Pancreas (tissue), 10 donors: ENCODE measurements at places on chromosomes 11 and 22. TPM values are rescaled to one million over a fixed set of nuclear protein-coding genes. Genes with fewer than 3 reads are reported as not detected.

The DENND6B gene
- 6.6 TPM for total RNA-seq

GRCh38 chr11:70049045-70049444 is 29.1 kb upstream of the ANO1 start:
- no peak for DNase-seq

The SHISA8 gene
- not detected for total RNA-seq

- peak; percentile 27 for DNase-seq
Measured at GRCh38 chr11:125263268-125263790, 98.8 kb downstream of the PKNOX2 start.

The MEI1 gene
- total RNA-seq, result 0.28 TPM

The MMP7 gene
- 13.5 TPM for total RNA-seq

DNA sequence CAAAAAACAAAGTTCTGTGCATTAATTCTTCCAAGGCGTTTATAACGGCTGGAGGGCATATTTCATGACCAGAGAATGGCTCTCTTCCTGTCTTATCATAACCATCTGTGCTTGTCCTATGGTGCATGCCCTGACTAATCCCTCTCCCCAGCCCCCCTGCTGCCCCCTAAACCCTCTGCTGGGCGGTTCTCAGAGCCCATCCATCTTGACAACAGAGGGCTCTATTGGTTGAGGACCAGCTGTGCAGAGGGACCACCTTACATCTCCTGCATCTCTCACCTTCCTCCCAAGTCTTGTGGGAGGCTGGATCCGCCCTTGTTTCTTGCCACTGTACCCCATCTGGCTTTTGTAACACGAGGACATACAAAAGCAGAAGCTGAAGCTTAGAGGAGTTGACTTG is 282.1 kb downstream of the MIAT start:
- no peak for DNase-seq

DNA sequence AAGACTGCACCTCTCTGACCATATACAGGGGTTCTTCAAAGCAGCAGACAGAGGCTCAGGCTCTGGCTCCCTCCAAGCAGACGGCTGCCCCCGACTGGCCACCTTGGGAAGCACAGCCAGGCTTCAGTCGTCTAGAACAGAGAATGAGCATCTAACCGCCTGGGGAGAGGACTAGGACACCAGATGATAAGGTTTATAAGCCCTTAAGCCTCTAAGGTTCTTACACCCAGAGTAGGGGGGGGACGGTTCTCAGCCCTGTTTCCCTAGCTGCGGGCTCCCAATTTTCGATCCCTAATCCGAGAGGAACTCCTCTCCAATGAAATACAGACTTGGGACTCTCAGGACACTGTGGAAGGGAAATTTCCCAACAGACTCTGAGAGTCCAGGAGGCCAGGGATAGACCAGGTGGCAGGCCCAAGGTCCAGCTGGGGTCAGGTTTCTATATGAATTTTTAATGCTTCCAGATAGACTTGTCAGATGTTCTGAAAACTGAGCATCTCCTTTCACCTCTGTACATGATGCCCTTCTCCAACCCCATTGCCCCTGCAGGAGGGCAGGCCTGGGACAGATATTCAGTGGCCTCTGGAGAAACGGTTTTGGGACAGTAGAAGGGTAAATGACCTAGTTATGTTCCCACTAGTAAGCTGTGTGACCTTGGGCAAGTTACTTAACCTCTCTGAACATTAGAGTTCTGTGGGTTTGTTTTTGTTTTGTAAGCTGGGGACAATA is 20.2 kb downstream of the RTN4RL2 start:
- peak; percentile 82 for DNase-seq

GRCh38 chr11:100709233-100709957 is 22.3 kb downstream of the ARHGAP42 start:
- DNase-seq, result no peak

The RFPL2 gene
- total RNA-seq, result not detected

The NUMA1 gene
- total RNA-seq, result 138 TPM

- no peak for DNase-seq
Measured at GRCh38 chr22:22798716-22799115, 88.9 kb upstream of the IGLL5 start.

- DNase-seq, result no peak
Measured at GRCh38 chr11:119689302-119689701, 39.7 kb downstream of the NECTIN1 start.

- DNase-seq, result no peak
Measured at GRCh38 chr11:62614275-62614674, 1.2 kb downstream of the ROM1 start.

The PITPNB gene
- 25.8 TPM for total RNA-seq

The APOA4 gene
- not detected for total RNA-seq
